WTC11 (cell line): ENCODE measurements at places on chromosomes 6 and 20. TPM values are rescaled to one million over a fixed set of nuclear protein-coding genes. Genes with fewer than 3 reads are reported as not detected.

STXBP5 gene
- total RNA-seq, result 9.9 to 13.2 TPM (median 9.9 TPM) in 3 replicates

CLPSL2 gene
- total RNA-seq, result 2.8 to 6.2 TPM (median 3.4 TPM) in 3 replicates

PXT1 gene
- 0.15 TPM in 1 of 3 replicates, not detected in the others for total RNA-seq

LEMD2 gene
- total RNA-seq, result 46.6 to 62.9 TPM (median 48.2 TPM) in 3 replicates

BCL2L1 gene
- 52.9 to 62.0 TPM (median 53.9 TPM) in 3 replicates for total RNA-seq

LZTS3 gene
- total RNA-seq, result 32.6 to 39.4 TPM (median 38.7 TPM) in 3 replicates

SOD2 gene
- total RNA-seq, result 79.8 to 86.3 TPM (median 82.6 TPM) in 3 replicates

GSTA2 gene
- total RNA-seq, result 0.14 TPM in 1 of 3 replicates, not detected in the others

- H3K27me3 ChIP-seq, result no peaks in the 10 kb centered on the region; the same call in 1 of the 2 replicates
- H3K4me1 ChIP-seq, result peaks cover 11% of the 10 kb centered on the region
- H3K36me3 ChIP-seq, result no peaks in the 10 kb centered on the region
- no peak overlapping the region for H3K27ac ChIP-seq
These were observed 24.2 kb downstream of the GLP1R start for GRCh38 chr6:39072830-39073229.

GRCh38 chr6:129104560-129104959, 221.6 kb downstream of the LAMA2 start:
- H3K27me3 ChIP-seq, result no peaks in the 10 kb centered on the region
- no peak overlapping the region for H3K4me3 ChIP-seq
- DNase-seq, result no peak
- no peak overlapping the region for H3K27ac ChIP-seq

GRCh38 chr6:25504661-25505060, 147.4 kb upstream of the SCGN start:
- no peaks in the 10 kb centered on the region for H3K27me3 ChIP-seq
- no peak overlapping the region for H3K27ac ChIP-seq
- H3K4me3 ChIP-seq, result no peak overlapping the region
- peaks cover 3% of the 10 kb centered on the region for H3K36me3 ChIP-seq
- peaks cover 21% of the 10 kb centered on the region for H3K4me1 ChIP-seq
- DNase-seq, result no peak

DNA sequence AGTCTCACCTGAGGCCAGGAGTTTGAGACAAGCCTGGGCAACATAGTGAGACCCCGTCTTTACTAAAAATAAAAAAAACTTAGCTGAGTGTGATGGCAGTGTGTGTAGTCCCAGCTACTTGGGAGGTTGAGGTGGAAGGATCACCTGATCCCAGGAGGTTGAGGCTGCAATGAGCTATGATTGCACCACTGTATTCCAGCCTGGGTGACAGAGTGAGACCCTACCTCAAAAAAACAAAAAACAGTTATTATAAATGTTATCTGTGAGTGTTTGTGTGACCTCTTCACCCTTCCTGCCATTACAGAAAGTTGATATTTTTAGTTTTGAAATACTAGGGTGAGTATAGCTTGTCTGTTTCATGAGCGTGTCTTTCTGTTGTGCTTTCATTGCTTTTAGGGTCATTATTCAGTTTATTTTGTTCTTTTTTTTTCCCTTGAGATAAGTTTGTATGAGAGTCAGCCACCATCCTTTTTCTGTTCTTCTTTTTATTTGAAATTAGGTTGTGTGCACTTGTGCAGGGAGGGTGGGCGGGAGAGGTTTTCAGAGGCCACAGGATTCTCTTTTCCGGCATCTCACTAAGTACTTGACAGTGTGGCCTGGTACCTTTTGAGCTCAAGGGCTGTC, 26.2 kb downstream of the CDYL start:
- no peak for DNase-seq
- H3K4me3 ChIP-seq, result no peak overlapping the region
- H3K27me3 ChIP-seq, result no peaks in the 10 kb centered on the region
- H3K27ac ChIP-seq, result no peak overlapping the region
- peaks cover 8% of the 10 kb centered on the region for H3K36me3 ChIP-seq

DNA sequence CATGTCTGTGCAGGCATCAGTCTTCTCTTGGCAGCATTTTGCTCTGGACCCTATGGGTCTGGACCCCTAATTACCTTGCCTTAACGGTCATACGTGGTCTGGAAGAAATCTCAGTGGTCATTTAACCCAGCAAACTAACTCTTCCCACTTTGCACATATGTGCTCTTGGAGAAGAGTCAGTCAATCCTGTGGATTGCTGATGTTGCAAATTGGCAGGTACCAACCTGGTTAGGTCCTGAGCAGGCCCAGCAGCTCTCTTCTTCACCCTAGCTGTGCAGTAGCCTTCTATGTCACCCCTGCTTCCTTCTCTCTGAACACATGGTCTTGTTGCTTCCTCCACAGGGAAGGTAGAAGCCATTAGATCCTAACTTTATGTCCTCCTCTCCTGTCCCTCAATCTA, 1.6 kb downstream of the CEP43 start:
- H3K4me3 ChIP-seq, result peak overlapping the region; percentile 89
- DNase-seq, result no peak
- H3K27me3 ChIP-seq, result no peaks in the 10 kb centered on the region
- peaks cover 28% of the 10 kb centered on the region for H3K36me3 ChIP-seq

- no peaks in the 10 kb centered on the region for H3K36me3 ChIP-seq
- no peak overlapping the region for H3K27ac ChIP-seq
- no peaks in the 10 kb centered on the region for H3K27me3 ChIP-seq
- H3K4me3 ChIP-seq, result no peak overlapping the region
These were observed 125.7 kb upstream of the MYLIP start for GRCh38 chr6:16003197-16003491.

DNA sequence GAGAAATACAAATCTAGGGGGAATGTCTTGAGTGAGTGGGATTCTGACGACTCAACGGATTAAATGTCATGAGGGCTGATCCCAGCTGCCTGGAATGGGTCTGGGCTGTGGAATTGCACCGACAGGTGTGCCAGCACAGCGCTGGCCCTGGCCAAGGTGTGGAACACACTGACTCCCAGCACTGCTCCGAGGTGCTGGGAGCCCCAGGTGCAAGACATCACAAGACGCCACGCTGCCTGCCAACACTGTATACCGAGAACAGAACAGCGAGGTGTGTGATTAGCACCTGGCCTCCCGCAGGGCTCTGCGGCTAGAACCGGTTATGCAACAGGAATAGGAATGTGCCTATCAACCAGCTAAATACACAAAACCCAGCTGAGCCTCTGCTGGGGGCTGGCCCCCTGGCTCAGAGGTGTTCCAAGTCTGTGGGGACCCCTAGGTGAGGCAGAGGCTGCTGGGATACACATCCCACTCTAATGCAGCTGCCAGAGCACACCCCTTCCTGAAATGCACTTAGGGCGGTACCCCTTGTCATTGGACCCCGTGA, 24.8 kb upstream of the APMAP start:
- H3K4me3 ChIP-seq, result no peak overlapping the region
- no peaks in the 10 kb centered on the region for H3K36me3 ChIP-seq
- H3K4me1 ChIP-seq, result peaks cover 29% of the 10 kb centered on the region
- peak; percentile 58 for DNase-seq
- peak overlapping the region; percentile 63; the same call in 1 of the 2 replicates for H3K27ac ChIP-seq

DNA sequence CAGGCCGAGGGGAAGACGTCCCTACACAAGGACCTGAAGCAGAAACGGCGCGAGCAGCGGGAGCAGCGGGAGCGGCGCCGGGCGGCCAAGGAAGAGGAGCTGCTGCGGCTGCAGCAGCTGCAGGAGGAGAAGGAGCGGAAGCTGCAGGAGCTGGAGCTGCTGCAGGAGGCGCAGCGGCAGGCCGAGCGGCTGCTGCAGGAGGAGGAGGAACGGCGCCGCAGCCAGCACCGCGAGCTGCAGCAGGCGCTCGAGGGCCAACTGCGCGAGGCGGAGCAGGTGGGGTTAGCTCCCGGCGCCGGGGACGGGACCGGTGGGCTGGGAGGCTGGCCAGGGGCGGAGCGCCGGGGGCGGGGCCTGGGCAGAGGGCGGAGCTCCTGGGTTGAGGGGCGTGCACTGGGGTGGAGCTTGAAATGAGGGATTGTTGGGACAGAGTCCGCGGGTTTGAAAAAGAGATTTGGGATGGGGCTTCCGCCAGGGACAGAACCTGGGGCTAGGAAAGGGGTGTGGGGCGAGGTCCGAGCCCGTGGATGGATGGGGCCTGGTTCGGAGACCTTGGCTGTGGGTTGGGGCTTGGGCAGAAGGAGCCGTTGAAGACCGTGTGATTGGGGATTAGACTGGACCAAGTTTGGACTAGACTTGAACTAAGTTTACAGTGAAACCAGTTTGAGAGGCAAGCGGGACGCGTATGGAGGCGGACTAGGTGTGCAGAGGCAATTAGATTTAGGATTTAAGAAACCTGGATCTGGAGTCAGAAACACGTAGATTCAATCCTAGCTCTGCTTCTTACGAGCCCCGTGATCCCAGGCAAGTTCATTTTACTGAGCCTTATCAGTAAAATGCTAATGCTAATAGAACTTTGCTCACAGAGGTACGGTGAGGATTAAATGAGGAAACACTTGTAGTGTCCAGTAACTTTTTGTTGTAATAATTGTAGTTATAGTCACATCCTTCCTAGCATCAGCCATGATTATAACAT, 20.9 kb downstream of the DEF6 start:
- H3K4me1 ChIP-seq, result peaks cover 21% of the 10 kb centered on the region
- H3K4me3 ChIP-seq, result peak overlapping the region; percentile 86
- peaks cover 25% of the 10 kb centered on the region for H3K27me3 ChIP-seq
- peak; percentile 96 for DNase-seq

DNA sequence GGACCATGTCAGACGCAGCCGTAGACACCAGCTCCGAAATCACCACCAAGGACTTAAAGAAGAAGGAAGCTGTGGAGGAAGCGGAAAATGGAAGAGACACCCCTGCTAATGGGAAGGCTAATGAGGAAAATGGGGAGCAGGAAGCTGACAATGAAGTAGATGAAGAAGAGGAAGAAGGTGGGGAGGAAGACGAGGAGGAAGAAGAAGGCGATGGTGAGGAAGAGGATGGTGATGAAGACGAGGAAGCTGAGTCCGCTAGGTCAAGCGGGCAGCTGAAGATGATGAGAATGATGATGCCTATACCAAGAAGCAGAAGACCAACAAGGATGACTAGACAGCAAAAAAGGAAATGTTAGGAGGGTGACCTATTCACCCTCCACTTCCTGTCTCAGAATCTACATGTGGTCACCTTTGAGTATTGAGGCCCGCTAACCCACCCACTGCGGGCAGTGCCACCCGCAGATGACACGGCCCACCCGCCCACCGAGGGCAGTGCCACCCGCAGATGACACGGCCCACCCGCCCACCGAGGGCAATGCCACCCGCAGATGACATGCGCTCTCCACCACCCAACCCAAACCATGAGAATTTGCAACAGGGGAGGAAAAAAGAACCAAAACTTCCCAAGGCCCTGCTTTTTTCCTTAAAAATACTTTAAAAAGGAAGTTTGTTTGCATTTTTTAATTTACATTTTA, 43.3 kb downstream of the MGME1 start:
- no peak for DNase-seq
- peak overlapping the region; percentile 10; the same call in 1 of the 2 replicates for H3K27ac ChIP-seq
- no peaks in the 10 kb centered on the region for H3K4me1 ChIP-seq
- no peak overlapping the region for H3K4me3 ChIP-seq
- no peaks in the 10 kb centered on the region; the same call in 1 of the 2 replicates for H3K27me3 ChIP-seq
- peaks cover 16% of the 10 kb centered on the region for H3K36me3 ChIP-seq

DNA sequence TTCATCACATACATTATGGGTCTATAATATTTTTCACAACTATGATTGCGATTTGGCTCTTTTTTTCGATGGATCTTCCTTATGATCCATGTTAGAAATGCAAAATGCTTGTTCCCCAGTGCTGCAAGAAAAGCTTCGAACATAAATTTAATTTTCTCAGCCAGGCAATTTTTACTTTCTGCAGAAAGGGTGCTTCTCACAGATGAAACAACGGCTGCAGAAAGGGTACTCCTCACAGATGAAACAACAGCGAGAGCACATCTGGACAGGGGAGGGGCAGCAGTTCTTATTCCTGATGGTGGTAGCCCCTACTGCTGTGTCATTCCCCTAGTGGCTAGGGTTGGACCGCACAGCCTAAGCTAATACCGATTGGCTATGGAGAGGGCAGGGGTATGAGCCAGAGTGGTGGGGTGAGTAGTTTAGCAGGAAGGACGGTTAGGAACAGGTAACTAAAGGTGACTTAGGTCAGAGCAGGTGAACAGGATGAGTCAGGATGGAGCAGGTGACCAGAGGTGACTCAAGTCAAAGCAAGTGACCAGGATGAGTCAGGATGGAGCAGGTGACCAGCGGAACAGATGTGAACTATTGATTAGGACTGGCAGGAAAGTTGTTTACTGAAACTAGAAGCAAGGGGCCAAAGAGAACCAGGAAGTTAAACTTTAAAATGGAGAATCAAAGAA, 13.4 kb upstream of the TREML4 start:
- H3K36me3 ChIP-seq, result peaks cover 4% of the 10 kb centered on the region
- no peaks in the 10 kb centered on the region for H3K4me1 ChIP-seq
- no peak overlapping the region for H3K27ac ChIP-seq

DNA sequence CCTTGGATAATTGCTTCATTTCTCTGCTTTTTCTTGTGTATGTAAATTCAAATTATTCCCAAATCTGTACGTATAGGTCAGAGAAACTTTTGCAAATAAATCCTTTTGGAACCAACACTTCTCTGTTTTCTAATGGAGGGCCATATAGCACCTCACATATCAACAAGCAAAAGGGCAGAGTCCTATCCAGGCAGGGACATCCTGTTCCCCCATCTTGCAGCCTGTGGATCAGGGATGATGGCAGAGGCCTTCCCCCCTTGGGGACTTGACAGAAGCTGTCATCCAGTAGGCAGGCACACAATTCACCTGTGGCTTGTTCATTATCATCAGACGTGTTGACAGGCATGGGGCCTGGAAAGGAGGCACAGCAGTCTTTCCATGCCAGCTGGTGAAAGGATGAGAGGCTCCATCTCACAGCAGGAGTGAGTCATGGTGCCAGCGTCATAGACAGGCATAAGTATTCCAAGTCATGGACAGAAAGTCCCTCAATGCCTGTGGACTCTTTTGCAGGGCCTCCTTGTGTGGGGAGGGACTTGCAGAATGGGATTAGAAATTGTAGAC, 31.8 kb upstream of the PLEKHG1 start:
- DNase-seq, result no peak
- peaks cover under 1% of the 10 kb centered on the region; the same call in 1 of the 2 replicates for H3K4me1 ChIP-seq
- H3K4me3 ChIP-seq, result no peak overlapping the region
- no peaks in the 10 kb centered on the region for H3K36me3 ChIP-seq
- H3K27me3 ChIP-seq, result no peaks in the 10 kb centered on the region
- no peak overlapping the region for H3K27ac ChIP-seq

- H3K27me3 ChIP-seq, result peaks cover 57% of the 10 kb centered on the region
- no peak overlapping the region for H3K27ac ChIP-seq
- no peak for DNase-seq
- peaks cover 23% of the 10 kb centered on the region for H3K4me1 ChIP-seq
These were observed 824 bp upstream of the SCRT2 start for GRCh38 chr20:676315-676937.

DNA sequence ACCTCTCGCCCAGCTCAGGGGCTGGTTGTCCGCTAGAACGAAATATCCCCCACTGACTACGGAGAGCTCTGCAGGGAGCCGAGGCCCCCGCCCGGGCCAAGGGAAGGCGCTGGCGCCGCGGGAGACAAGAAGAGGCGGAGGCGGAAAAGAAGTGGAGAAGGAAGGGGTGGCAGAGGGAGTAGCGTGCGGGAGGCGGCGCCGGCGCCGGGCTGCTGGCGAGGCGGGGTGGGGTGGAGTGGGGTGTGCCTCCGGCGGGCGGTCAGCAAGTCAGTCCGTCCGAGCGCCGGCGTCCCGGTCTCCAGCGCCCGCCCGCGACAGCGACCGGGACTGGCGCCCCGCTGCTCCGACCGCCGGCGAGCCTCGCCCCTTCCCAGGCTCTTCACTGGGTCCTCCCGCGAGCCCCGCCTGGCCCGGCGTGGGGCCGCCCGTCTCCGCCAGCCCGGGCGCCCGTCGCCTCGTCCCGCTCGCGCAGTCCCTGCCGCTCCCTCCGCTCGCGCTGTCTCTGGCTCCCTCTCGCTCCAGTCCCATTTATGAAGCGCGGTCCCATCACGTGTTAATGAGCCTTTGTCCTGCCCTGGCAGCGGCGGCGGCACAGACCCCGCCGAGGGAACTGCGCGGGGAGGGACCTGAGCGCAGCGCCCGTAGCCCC, at the start of gene CNR1:
Gene CNR1 (minus strand): TSS at position 504 of the 649 bp plus-strand sequence. CDS start 21,073 bp downstream, outside the sequence.
- H3K27ac ChIP-seq, result no peak within 1 kb of the TSS
- H3K4me1 ChIP-seq, result peaks cover 16% of the 10 kb centered on the region
- DNase-seq, result peak; percentile 47
- H3K36me3 ChIP-seq, result no peaks in the 10 kb centered on the region
- H3K4me3 ChIP-seq, result peak within 1 kb of the TSS; percentile 82
